Liver (tissue), 10 donors: ENCODE measurements at places on chromosomes 2 and 18. TPM values are rescaled to one million over a fixed set of nuclear protein-coding genes. Genes with fewer than 3 reads are reported as not detected.

- no peak for DNase-seq
These were observed 43.1 kb downstream of the CYRIA start for GRCh38 chr2:16622399-16622968.

TNFRSF11A gene
- 0.48 TPM for polyA plus RNA-seq

- no peak for DNase-seq
These were observed 70.1 kb downstream of the OXER1 start for GRCh38 chr2:42693688-42694479.

PSD4 gene
- polyA plus RNA-seq = 16.4 TPM

DNA sequence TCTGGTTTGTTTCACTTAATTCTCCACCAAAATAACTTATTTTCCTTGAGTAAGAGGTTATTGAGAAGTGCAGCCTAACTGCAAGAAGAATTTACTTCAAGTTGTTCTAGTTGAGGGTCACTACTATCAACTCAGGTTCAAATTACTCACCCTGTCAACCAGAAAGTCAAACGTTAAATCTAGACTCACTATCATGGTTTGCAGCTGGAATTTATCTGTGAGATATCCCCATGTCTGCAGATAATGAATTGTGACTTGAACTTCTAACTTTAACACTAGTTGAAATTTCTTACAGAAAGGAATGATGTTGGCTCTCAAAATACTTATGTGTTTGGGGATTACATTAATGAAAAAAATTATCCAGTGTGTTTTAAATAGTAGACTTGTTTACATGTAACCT, 1145.7 kb upstream of the NXPH2 start:
- DNase-seq = no peak

DNA sequence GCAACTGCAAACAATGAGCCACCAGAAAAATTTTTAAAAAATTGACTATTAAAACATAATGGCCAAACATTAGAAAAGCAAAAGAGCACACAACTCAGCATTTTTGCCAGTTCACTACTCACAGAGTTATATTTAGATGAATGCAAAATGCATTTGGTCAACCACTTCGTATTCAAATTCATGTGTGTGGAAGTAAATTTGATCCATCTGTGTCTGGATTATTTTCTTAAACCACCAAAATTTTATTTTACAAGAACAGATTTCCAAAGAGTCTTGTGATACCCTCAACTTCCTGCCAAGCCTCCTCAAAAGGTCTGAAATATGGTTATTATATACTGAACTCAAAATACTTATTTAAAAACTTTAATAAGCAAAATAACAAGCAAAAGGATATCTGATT, 57.4 kb downstream of the PPP1R1C start:
- no peak for DNase-seq

DNA sequence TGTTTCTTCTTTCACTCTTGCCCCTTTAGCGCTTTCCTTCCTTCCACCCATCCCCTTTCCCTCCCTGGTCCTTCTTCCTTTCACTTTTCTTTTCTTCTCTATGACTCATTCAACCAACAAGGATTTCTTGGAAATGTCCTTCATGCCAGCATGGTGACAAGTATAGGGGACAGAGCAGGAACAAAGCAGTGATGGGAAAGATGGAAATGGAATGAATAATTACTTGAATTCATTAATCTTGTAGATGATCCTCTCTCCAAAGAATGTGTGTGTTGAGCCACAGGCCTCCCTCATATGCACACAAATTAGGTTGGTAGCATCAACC, 1.5 kb downstream of the VAMP5 start:
- DNase-seq = no peak

POLR1B gene
- polyA plus RNA-seq = 8.5 TPM

GRCh38 chr18:69689121-69689759, 258.4 kb downstream of the CD226 start:
- no peak for DNase-seq

- DNase-seq = no peak
These were observed 130.4 kb downstream of the TRIM43 start for GRCh38 chr2:95722131-95722697.

DNA sequence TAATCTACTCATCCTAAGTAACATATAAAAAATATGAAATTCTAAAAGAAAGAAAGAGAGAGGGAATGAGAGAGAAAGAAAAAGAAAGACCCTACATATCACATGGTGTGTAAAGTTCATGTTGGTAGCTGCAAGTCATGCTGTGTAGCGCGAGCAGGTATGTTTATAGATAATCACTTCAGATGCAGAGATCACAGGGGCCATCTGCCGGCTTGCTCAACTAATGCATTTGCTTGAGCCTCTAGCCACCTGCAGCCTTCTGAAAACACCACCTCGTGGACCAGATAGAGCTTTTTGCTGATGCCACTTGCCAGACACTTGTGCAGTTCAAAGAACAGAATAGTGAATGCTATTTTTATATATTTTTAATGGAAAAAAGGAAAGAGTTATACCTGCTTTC, 37.6 kb downstream of the CDH7 start:
- DNase-seq = no peak

MC4R gene
- not detected for polyA plus RNA-seq

DNA sequence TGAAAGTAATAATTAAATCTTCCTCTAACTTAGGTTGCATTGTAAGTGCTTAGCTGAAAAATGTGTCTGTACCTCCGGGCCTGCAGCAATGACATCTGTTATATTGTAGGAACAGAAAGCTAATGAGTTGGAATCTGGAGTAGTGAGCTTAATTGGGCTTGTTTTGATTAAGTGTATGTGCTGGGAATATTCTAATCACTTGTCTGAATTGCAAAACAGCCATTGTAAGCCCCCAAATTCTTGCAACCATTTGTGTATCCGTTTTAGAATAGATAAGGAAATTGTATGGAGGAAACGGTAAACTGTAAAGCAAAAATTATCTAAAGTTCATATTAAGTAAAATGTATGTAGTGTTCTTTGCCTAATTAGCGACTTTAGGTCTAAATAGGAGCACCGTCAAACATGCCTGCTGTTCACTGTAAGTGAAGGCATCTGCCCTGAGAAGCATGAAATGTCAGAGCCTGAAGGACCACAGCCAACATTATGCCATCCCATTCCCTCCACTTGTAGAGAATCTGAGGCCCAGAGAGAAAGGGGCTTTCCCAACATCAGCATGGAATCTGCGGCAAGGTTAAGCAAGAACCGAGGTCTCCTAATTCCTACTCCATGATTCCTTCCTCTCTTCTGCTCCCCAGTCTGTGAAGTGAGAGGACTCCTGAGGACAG, 466.4 kb downstream of the TDRD15 start:
- no peak for DNase-seq

MEP1B gene
- 0.11 TPM for polyA plus RNA-seq

DNA sequence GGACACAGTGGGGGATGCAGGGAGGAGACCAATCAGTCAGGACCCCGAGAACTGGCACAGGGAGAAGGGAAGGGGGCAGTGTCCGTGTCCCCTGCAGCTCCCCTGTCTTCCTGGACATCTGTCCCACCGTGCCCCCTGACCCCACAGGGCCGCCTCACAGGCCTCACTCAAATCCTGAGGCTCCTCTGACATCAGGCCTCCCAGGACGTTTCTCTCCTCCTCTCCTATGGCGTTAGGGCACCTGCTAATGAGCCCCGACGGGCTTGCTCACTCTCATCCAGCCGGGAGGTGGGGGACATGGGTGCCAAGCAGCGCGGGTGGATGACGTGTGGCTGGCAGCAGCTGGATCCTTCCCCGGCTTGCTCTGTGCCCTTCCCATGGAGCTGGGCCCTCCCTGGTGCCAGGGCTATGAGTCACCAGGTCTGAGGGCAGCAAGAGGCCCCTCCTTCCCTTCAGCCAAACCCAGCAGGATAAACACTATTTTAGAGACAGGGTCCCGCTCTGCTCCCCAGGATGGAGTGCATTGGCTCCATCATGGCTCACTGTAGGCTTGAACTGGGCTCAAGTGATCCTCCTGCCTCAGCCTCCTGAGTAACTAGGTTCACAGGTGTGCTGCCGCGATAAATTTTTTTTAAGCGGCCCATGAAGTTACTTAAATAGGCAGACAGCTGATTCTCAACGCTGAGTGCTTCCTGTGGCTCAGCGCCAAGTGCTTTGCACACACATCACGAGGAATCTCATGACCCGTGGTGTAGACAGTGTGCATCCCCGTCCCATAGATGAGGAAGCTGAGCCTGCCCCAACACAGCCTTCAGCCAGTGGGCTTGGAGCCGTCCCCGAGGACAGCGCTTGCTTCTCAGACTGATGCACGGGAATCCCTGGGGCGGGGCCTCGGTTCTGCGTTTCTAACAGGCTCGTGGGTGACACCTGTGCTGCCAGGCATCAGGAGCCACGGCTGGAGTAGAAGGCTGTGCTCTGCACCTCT, 64.5 kb upstream of the HDAC4 start:
- DNase-seq = no peak

- no peak for DNase-seq
These were observed 221.3 kb upstream of the CRIM1 start for GRCh38 chr2:36134281-36134680.

OSR1 gene
- polyA plus RNA-seq = not detected

DNA sequence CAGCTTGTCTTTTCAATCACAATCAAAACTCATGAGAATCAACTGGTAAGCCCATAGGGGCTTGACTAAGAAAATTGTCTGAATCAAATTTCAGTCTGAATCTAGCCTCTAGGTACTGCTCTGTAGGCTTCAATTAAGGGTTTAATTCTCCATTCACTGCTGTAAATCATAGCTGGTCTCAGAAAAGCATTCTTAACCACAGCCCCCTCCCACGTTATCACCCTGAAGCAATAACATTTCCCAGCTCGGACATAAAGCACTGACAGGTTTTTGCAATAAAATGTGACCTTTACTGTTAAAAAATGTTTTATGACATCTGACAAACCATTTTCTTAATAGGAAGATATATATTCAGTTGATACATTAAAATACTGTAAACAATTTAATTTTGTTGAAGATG, 55.0 kb downstream of the LRP1B start:
- no peak for DNase-seq

SLC8A1 gene
- 2.1 TPM for polyA plus RNA-seq

DNA sequence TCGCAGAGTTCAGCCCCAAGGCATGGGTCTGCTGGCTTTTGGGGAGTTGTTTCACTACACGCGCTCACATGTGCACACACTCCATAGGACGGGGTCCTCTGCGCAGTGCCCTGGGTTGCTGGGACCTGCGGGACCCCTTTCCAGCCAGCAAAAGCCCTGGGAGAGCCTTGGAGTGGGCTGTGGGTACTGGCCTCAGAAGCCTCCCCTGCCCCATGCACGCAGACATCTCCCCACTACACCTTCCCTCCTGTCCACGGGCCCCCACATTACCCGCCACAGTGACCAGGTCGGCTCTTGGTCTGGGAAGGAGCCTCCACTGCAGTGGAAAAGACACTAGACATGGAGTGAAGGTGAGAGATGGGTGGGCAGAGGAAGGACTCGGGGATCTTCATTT, 48.5 kb downstream of the FAM168B start:
- no peak for DNase-seq

- no peak for DNase-seq
These were observed 47.6 kb upstream of the FAHD2A start for GRCh38 chr2:95354925-95355324.
